Inflammatory macrophage (primary cell): ENCODE measurements at places on chromosomes 16 and 17.

DNA sequence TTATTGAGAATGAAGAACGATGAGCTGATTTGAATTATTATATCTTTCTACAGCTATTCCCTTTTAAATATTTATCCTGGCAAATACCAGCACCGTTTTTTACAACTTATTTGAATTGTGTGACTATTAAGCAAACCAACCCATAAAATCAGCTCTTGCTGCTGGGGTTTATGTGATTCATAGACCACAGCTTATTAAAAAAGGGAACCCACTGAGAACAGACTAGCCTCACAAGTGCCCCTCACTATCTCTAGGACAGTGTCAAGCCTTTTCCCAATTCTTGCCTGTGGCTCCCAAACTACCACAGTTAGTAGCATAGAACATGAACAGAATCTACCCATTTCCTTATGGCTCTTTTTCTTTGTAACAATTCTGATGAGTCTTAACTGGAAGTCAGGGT, 6.1 kb upstream of the LIG3 start:
- no peak for DNase-seq

- DNase-seq: no peak
Observed at GRCh38 chr16:11793840-11794239, 3.2 kb downstream of the ZC3H7A start.

GRCh38 chr17:83196366-83196765, 117.0 kb downstream of the METRNL start:
- no peak for DNase-seq

DNA sequence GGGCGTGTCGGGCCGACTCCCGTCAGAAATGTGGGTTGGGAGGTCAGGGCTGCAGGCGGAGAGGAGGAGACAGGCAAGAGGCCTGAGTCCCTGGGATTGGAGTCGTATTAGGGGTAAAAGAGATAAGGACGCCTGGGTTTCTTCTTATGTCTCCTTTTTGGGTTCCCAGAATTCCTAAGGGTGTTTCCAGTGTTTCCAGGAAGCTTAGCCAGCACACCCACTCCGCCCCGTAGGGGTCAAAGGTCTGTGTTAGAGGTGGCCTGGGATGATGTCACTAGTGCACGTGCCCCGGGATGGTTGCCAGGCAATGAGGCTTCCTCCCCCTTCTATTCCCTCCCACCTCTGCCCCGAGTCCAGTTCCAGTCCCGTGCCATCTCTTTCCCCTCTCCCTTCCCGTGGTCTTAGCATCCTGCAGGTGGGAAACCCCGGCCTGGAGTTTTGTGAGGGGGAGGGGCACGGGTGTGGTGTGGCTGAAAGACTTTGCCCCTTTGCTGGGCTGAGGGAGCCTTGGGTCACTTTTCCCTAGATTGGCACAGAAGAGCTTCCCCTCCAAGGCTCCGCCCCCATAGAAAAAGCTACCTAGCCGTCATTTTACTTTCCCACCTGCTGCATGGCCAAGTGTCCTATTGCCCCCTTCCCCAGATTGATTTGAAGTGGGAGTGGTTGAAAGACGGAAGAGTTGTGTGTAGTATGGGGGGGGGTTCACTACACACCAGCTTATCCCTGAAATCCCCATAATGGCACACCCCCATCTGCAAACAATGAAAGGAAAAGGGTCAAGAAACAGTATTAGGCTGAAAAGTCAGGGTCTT, 2.8 kb downstream of the KDM6B start:
- DNase-seq: peak; percentile 86
